ENCODE measurements at places on chromosomes 3 and 15.
A peak's percentile ranks its signal among the peaks of the same experiment; 100 is the strongest.

GRCh38 chr3:197593046-197593380, 37.2 kb upstream of the BDH1 start:
- no peak for DNase-seq

- DNase-seq = no peak
Observed at GRCh38 chr3:52688266-52688665, 2.4 kb downstream of the GNL3 start.

- peak; percentile 8 for DNase-seq
Observed at GRCh38 chr15:89244574-89244903, 760 bp downstream of the FANCI start.

GRCh38 chr3:16741103-16741758, 136.0 kb upstream of the DAZL start:
- no peak for DNase-seq

DNA sequence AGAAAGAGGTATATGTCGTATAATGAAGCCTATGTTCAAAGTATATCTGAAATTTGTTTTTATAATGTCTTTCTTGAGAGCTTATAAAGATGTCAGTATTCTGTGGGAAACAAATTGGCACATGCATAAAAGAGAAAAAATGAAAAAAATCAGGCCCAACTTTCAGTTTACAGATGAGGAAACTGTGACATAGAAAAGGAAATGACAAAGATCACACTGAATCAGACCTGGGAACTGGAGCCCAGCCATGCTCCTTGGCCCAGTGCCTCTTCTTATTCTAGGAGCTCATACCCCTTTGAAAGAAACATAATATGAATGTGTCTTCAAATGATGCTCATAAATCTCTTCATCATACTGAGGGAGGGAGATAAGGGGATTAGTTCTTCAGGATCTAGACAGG, 48.4 kb downstream of the TMEM44 start:
- DNase-seq = no peak

DNA sequence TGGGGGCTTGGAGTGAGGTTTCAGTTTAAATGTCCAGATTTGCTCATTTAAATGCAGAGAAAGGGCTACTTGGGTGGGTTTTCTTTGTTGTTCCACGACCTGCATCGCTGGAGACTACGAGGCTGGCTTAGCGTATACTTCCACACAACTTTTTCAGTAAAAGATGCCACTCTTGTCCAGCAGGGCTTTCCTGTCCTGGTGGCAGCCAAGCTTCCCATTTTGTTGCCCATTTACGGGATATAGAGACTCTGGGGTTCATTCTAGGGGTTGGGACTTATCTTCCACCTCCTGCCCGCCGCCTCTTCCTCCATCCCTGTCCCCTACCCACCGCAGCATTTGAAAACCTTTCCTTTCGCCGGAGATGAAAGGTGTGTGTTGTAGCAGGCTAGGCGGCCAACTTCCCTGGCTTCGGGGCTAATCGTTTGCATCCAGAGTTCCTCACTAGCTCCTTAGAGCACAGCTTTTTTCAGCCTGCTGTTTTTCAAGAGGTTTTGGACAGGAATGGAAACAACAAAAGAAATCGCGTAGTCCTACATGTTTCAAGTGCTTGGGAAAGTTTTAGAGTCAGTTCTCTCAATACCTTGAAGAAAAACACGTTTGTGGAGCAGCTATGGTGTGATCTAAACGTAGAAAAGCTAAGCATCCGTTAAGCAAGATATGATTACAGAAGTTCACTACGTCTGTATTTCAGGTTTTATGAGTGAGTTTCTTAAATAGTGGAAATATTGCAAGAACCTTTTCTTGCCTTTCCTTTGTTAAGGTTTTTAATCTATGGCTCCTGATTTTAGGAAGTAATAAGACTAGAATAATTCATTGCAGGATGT, 843 bp downstream of the CHRNA5 start:
- DNase-seq = no peak

GRCh38 chr3:162517110-162517509, 1020.5 kb downstream of the OTOL1 start:
- DNase-seq = no peak

GRCh38 chr15:83739629-83740028, 85.7 kb downstream of the ADAMTSL3 start:
- DNase-seq = no peak

GRCh38 chr3:157145606-157146322, 14.2 kb downstream of the CCNL1 start:
- DNase-seq = no peak

- no peak for DNase-seq
Observed at GRCh38 chr3:170631755-170632488, 46.0 kb upstream of the SLC7A14 start.

GRCh38 chr3:143693506-143693905, 154.8 kb downstream of the SLC9A9 start:
- DNase-seq = no peak

DNA sequence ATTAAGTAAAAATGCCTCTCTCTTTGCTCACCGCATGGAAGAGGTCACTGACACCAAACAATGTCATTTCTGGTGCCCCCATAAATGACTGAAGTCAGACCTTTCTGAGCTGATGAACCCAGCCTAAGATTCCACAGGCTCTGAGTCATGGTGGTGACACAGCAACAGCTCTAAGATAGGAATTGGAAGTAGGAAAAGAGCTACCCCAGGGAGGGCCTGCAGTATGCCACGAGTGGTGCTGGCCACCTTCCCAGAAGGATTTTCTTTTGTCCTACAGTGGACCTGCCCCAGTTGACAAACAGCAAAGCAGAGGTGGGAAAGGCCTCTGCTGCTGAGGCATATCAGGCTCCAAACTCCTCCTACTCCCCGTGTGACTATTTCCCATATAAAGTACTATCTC, 208.1 kb downstream of the MINAR1 start:
- no peak for DNase-seq

GRCh38 chr3:127992127-127992526, 60.1 kb upstream of the SEC61A1 start:
- no peak for DNase-seq

GRCh38 chr3:24679429-24679828, 184.8 kb upstream of the THRB start:
- DNase-seq = no peak

All from GM12864 (cell line).